ENCODE measurements at places on chromosomes 7 and 10. TPM values are rescaled to one million over a fixed set of nuclear protein-coding genes. Genes with fewer than 3 reads are reported as not detected.
A peak's percentile ranks its signal among the peaks of the same experiment; 100 is the strongest.

- peaks cover 7% of the 10 kb centered on the region for H3K27me3 ChIP-seq
- no peak overlapping the region for H3K4me3 ChIP-seq
- no peaks in the 10 kb centered on the region for H3K4me1 ChIP-seq
- H3K27ac ChIP-seq = no peak overlapping the region
- peak; percentile 39 for DNase-seq
Observed at GRCh38 chr7:116598278-116598677, 73.4 kb downstream of the CAV1 start.

DNA sequence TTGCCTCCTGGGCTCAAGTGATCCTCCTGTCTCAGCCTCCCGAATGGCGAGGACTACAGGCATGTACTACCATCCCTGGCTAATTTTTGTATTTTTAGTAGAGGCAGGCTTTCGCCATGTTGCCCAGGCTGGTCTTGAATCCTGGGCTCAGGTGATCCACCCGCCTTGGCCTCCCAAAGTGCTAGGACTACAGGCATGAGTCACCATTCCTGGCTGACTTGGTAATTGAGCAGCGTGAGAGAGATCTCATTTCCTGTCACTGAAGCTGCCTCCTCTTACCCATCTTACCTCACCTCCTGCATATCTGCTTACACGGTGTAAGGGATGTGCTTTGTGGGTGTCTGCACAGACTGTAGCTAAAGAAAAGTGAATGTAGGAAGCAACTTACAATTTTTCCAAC lies 9.7 kb downstream of the IFIT3 start:
- H3K27ac ChIP-seq = no peak overlapping the region
- no peaks in the 10 kb centered on the region for H3K36me3 ChIP-seq

GIMAP2 gene
- total RNA-seq = 1.2 TPM

DNA sequence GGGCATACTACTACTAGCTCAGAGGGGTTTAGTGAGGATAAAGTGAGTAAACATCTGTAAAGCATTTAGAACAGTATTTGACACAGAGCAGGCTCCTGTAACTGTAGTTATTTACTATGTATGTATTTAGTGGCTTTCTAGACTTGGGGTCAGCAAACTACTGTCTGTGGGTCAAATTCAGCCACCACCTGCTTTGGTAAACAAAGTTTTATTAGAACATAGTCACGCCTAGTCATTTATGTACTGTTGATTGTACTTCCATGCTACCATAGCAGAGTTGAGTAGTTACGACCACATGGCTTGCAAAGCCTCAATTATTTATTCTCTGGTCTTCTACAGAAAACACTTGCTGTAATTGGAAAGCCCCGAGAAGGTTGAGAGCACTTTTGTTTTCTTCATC lies 248.5 kb upstream of the PLPP4 start:
- H3K27ac ChIP-seq = no peak overlapping the region
- no peaks in the 10 kb centered on the region for H3K27me3 ChIP-seq

DNA sequence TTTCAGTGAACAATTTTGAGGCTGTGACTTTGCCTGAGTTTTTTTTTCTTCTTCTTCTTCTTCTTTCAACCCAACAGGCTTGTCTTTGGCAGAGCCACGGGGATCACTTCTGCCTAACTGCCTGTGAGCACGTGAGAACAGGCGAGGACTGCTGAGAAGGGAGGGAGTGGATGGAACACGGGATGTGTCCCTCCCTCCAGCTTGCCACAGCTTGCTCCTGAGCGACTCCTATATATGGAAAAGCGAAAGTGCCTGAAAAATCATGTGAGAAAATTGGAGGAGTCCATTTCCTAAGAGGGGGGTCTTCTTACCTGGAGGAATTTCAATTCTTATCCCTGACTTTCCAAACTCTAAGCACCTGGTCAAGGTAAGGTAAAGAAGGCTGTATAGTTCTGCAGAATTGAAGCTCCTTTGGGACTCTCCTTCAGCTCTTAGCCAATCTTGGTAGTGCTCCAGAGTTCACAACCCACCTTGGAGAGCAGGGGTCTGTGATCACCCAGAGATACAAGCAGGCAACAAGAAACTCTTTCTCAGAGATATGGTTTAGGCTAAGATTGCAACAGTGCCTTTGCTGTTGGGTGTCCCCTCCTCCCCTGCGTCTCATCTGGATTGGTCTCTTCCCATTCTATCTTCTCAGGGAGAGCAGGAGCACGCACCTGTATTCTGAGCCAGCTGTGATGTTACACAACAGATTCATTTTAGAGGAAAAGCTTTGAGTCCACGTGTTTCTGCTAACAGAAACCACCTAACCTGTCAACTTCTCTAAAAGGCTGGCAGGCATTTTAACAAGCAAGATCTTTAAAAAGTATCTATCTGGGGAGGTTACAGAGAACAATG lies at the start of gene MAT1A:
Gene MAT1A, minus strand, starts transcription at position 208 of the 837 bp plus-strand sequence. CDS start 235 bp downstream, outside the sequence.
- no peaks in the 10 kb centered on the region for H3K36me3 ChIP-seq
- H3K27me3 ChIP-seq = peaks cover 19% of the 10 kb centered on the region
- DNase-seq = peak; percentile 22
- H3K4me1 ChIP-seq = no peaks in the 10 kb centered on the region

GRCh38 chr10:132257271-132257670 lies 50.5 kb downstream of the STK32C start:
- peak; percentile 27 for DNase-seq
- H3K36me3 ChIP-seq = no peaks in the 10 kb centered on the region

- DNase-seq = peak; percentile 30
- H3K27me3 ChIP-seq = no peaks in the 10 kb centered on the region
- H3K27ac ChIP-seq = no peak overlapping the region
- H3K36me3 ChIP-seq = no peaks in the 10 kb centered on the region
- no peaks in the 10 kb centered on the region for H3K4me1 ChIP-seq
Observed at GRCh38 chr7:90262438-90262837, 17.5 kb downstream of the CFAP69 start.

GRCh38 chr7:123154231-123154860 lies 45.4 kb downstream of the SLC13A1 start:
- H3K4me1 ChIP-seq = no peaks in the 10 kb centered on the region
- no peak overlapping the region for H3K4me3 ChIP-seq
- H3K27ac ChIP-seq = no peak overlapping the region
- DNase-seq = peak; percentile 63
- no peaks in the 10 kb centered on the region for H3K27me3 ChIP-seq

GRCh38 chr10:132129431-132129830 lies 57.3 kb upstream of the DPYSL4 start:
- H3K4me3 ChIP-seq = no peak overlapping the region
- H3K36me3 ChIP-seq = no peaks in the 10 kb centered on the region
- no peak for DNase-seq
- no peaks in the 10 kb centered on the region for H3K4me1 ChIP-seq

- no peaks in the 10 kb centered on the region for H3K36me3 ChIP-seq
- DNase-seq = no peak
- peaks cover 41% of the 10 kb centered on the region for H3K27me3 ChIP-seq
- no peak overlapping the region for H3K27ac ChIP-seq
- no peaks in the 10 kb centered on the region for H3K4me1 ChIP-seq
- no peak overlapping the region for H3K4me3 ChIP-seq
Observed at GRCh38 chr10:101144053-101144452, 13.0 kb downstream of the TLX1 start.

PIK3AP1 gene
- total RNA-seq = 1.4 TPM

UCMA gene
- not detected for total RNA-seq

DNA sequence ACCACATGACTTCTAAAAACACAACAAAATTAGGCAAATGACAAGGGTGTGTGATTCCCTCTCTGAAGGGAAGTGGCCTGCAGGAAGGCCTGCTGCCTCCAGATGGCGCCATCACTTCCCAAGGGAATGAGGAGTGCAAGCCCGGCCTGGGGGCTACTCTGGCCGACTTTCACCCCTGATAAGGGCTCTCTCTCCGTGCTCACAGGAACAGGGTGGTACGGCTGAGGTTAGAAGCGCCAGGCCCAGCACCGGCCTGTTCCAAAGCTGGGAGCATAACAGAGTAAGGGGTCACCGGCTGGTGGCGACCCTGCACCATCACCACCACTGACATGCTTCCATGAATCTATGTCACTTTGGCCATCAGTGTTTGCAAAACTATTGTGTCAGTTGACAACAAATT lies 13.1 kb downstream of the RBP3 start:
- H3K4me3 ChIP-seq = no peak overlapping the region
- H3K36me3 ChIP-seq = no peaks in the 10 kb centered on the region
- no peak overlapping the region for H3K27ac ChIP-seq
- peaks cover 22% of the 10 kb centered on the region for H3K27me3 ChIP-seq

PILRA gene
- 0.95 TPM for total RNA-seq

GRCh38 chr7:156764016-156764669 lies 123.6 kb downstream of the RNF32 start:
- peaks cover 5% of the 10 kb centered on the region for H3K4me1 ChIP-seq
- no peaks in the 10 kb centered on the region for H3K27me3 ChIP-seq
- H3K4me3 ChIP-seq = no peak overlapping the region
- DNase-seq = peak; percentile 68
- no peak overlapping the region for H3K27ac ChIP-seq
- H3K36me3 ChIP-seq = peaks cover 34% of the 10 kb centered on the region

- H3K27ac ChIP-seq = no peak overlapping the region
- no peaks in the 10 kb centered on the region for H3K36me3 ChIP-seq
- peaks cover 4% of the 10 kb centered on the region for H3K27me3 ChIP-seq
- H3K4me3 ChIP-seq = no peak overlapping the region
- no peak for DNase-seq
- H3K4me1 ChIP-seq = no peaks in the 10 kb centered on the region
Observed at GRCh38 chr7:42180806-42181205, 56.2 kb downstream of the GLI3 start.

NEUROD6 gene
- not detected for total RNA-seq

AOAH gene
- total RNA-seq = not detected

GIMAP6 gene
- 0.38 TPM for total RNA-seq

GRCh38 chr7:66639773-66640172 lies 11.1 kb downstream of the KCTD7 start:
- H3K36me3 ChIP-seq = peaks cover 48% of the 10 kb centered on the region
- H3K4me1 ChIP-seq = peaks cover 27% of the 10 kb centered on the region
